ENCODE measurements at places on chromosomes 6 and 20.
A peak's percentile ranks its signal among the peaks of the same experiment; 100 is the strongest.

- no peak for DNase-seq
These were observed 208.0 kb upstream of the TAB2 start for GRCh38 chr6:149109397-149110070.

GRCh38 chr6:168988280-168988679 is 265.4 kb downstream of the THBS2 start:
- no peak for DNase-seq

GRCh38 chr6:76706086-76706485 is 633.6 kb upstream of the IMPG1 start:
- DNase-seq: peak; percentile 36

DNA sequence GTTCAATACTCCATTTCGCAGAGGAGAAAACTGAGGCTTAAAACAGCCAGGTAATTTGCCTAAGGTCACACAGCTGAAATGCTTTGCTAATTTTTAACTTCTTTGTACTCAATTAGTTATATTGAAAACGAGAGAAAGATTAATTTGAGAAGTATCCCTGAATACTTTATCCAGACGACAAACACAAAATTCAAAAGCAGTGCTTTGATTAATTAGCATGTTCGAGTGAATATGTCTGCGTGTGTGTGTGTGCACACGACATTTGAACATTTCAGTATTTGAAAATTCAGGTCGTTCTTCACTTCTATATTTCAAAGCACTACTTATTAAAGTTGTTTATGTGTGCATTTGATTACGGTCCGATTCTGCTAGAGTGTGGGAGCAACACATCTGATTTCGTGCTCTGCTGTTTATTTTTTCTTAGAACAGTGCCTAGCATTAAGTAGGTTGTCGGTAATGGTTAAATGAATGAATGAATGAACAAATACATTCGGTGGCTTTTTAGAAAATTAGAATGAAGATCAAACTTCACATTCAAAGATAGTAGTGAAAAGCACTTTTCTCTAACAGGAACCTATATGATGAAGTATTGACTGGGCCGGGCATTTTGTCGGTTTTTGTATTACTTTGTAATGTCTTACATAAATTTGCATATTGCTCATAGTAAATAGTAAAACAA is 36.9 kb upstream of the SYNCRIP start:
- peak; percentile 7 for DNase-seq

GRCh38 chr6:30679765-30680535 is 6.5 kb downstream of the PPP1R18 start:
- no peak for DNase-seq

- peak; percentile 15 for DNase-seq
These were observed 146.6 kb downstream of the FRK start for GRCh38 chr6:115914098-115914497.

DNA sequence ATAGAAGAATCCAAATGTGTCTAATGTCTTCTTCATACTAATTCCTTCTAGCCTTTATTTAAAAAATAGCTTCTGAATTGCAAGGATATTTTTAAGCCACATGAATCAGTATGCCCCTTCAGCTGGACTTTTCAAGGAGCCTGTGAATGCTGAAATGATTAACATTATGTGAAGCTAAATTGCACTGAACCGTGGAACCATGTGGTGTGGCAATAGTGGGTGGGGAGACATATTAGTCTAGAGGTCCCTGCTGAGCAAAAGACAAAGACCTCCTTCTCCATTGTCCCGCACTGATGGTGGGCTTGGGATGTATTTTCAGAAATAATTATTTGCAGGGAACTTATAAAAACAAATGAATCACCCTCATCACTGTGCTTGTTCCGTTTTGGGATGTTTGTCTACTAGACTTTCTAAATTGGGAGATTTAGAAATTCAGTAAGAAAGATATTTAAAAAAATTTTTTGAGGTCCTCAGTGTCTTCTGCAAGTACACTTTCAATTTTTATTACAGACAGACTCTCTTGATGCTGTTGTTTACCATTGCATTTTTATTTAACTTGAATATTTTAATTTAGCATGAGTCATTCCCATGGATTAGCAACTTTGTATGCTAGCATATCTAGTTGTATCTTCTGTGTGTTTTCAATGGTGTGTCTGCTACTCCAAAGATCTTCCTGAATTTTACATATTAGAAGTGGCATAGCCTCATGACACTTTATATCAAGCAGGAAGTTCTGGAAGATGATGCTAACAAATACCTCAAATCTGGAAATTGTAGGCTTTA is 238.1 kb downstream of the LAMA2 start:
- peak; percentile 69 for DNase-seq

- peak; percentile 78 for DNase-seq
These were observed 48.1 kb downstream of the MCUR1 start for GRCh38 chr6:13766201-13766634.

DNA sequence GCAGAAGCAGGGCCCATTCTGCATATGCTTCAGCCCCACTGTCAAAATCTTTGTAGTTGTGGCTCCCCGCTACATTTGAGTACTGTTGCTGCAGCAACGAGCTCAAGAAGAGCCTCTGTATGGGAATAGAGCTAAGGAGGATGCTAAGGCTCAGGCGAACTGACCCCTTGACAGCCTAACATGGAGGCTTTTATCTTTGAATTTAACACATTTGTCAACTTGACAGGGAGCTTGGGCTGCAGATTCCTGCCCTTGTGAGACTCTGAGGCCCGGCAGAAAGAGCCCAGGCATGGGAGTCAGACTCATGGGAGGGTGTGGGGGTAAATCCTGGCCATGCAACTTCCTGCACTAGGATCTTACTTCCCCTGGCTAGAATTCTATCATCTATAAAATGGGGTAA is 278.7 kb upstream of the CITED2 start:
- no peak for DNase-seq

DNA sequence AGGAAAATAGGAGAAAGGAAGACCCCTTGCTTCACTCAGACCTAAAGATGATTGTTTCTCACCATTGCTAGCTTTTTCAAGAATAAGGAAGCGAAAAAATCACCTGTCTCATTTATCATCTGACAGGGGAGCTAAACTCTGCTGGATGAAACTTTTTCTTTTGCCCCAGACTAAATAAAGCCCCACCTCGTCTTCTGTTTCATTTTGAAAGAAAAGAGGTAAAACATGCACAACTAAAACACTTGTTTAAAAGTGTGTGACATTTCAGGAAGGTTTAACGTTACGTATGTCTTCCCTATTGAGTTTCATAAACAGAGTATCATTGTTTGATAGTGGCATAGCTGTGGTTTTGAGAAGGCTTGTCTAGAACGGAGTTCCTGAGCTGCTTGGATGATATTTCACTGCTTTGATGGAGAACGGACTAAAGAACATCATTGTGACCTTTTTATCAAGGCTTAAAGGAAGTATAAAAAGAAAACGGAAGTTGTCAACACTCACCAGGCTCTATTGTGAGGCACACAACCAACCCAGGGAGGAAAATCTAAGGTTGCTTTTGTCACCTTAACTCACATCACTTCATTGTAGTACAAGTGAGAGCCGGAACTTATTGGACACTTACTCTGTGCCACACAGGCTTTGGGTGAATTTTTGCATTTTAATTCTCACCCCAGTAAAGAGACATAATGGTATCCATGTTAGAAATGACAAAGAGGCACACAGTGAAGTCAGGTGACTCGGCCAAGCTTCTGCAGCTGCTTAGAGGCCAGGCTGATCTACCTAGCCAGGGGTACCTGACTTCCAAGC is 29.5 kb downstream of the TSHZ2 start:
- DNase-seq: no peak

DNA sequence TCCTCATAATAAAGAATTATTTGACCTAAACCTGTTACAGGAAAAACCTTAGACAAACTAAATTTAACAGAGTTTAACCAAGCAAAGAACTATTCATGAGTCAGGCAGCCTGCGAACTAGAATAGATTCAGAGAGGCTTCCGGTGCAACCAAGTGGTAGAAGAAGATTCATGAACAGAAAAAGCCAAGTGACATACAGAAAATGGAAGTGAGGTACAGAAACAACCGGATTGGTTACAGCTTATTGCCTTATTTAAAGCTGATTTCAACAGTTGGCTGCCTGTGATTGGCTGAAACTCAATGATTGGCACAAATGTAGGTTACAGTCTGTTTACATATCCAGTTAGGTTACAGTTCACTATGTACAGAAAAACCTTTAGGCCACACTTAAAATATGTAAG is 10.1 kb downstream of the PPP1R3G start:
- peak; percentile 20 for DNase-seq

GRCh38 chr6:152094992-152095592 is 287.6 kb downstream of the ESR1 start:
- DNase-seq: peak; percentile 99

DNA sequence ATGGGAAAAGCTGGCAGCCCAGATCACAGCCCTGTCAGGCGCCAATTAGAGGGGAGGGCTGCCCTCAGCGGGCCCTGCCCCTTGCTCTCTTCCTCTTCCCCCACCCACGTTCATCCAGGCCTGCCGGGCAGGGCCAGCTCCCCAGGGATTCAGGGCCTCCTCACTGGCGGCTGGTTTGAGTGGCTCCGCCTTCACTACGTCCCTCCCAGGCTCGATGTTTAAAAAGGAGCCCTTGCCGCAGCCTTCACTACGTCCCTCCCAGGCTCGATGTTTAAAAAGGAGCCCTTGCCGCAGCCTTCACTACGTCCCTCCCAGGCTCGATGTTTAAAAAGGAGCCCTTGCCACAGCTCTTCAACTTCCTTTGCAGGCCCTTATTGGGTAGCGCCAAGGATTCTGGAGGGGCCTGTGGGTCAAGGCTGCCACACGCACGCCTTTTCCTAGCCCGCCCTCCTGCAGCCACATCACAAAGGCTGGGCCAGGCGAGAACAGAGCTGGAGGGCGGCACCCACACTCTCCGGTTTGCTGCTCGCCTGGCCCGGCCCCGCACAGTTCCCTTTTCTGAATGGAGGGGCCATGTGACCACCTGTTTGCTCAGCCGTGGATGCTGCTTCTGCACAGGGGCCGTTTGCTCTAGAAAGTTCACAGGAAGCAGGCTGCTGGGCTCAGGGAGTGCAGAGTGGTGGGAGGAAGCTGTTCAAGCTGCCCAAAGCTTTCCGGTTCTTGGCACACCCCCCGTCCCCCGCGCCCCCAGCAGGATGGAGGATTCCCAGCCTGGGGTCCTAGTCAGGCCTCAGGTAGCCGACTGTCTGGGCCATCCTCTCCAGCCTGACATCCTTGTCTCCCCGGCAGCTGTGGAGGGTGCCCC is 1.6 kb downstream of the SLC17A9 start:
- peak; percentile 45 for DNase-seq

DNA sequence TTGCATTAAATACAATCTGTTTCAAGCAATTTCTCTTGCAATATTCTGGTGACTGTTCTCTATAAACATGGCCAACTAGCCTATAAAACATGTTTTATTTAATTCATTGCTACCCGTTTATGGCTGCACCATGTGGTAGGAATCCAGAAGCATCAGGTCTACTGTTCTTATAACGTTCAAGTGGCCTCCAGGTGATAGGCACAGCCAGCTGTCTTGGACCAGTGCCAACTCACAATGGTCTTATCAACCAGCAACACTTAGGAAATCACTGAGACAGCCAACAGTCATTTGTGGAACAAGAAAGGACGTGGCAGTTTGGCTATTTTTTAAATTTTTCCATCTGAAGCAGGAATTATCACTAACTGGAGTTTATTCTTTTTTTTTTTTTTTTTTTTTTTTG is 193.6 kb downstream of the NKAIN2 start:
- peak; percentile 28 for DNase-seq

DNA sequence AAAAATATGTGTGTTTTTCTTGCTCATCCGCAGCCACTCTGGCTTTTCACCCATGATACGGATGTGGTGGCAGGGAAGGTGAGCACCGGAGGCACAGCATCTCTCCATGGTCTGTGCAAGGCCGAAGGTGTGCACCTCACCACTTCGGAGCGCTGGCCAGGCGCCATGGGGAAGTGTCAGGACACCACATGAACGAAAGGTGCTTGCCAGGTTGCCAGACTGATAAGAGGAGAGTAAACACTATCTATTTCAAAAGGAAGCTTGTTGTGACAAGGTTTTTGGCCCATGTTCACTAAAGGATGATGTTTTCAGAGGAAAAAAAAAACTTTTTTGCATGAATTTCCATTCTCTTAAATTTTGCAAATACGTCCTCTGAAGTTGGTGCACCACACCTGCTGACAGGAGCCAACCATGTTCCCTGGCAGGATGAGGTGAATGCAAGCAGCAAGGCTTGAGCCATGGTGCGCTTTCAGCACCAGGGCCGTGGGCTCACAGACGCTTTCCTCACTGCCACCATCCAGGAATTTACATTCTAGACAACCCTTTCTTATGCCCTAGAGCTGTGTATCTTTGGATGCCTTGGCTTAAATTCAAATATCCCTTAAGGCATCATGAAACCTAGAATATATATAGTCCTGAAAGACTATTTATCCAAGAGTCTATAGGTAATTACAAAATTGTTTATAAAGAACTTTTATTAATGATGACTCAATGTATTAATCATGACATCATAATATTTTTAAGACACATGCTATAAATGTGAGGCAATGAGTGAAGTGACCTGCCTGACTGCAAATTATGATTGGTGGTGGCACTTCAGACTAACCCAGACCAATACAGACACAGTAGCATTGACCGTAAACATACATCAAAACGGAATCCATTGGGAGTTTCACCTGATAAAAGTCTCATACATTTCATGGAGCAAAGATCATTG is 234.5 kb downstream of the TFAP2A start:
- no peak for DNase-seq

DNA sequence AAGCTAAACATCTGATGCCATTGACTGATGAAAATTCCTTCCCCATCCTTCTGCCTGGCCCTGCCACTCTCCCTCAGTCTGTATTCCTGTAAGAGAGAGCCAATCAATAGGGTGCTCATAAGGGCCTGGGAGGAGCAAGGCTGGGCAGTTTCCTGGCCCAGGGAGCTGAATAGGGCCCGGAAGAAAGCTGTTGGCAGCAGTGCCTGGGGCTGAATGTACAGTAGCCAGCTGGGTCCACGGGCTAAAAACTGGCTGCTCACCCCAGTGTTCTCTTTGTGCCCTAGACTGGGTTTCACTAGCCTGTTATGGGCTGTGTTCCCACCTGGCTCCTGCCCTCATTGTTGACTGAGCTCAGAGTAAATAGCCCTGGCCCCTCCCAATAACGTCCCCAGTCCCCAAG is 1.7 kb upstream of the WFDC2 start:
- no peak for DNase-seq

- no peak for DNase-seq
These were observed 288.1 kb upstream of the SUPT3H start for GRCh38 chr6:45665859-45666258.

DNA sequence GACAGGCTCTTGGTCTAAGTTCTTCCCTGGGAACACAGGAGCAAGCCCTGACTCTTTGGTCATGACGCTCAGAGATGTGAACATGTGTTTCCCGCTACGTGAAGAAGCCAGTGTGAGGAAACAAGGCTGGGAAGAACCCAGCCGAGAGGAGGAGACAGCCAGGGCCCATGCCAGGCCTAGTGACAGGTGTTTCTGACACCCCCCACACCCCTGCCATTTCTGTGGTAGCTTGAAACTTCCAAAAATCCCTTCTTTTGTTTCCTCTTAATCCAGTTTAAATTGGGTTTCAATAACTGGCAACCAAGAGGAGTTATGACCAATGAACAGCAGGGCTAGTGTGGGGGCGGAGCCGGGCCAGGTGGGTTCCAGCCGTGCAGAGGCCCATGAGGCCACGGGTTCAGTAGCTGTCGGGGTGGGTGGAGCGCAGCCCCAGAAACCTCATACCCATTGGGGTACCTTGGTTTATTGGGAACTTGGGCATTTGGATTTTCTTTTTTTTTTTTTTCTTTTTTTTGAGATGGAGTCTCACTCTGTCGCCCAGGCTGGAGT is 33.5 kb downstream of the WRNIP1 start:
- no peak for DNase-seq

Measured in LHCN-M2 (cell line).